ENCODE measurements at places on chromosomes 1 and 21.

DNA sequence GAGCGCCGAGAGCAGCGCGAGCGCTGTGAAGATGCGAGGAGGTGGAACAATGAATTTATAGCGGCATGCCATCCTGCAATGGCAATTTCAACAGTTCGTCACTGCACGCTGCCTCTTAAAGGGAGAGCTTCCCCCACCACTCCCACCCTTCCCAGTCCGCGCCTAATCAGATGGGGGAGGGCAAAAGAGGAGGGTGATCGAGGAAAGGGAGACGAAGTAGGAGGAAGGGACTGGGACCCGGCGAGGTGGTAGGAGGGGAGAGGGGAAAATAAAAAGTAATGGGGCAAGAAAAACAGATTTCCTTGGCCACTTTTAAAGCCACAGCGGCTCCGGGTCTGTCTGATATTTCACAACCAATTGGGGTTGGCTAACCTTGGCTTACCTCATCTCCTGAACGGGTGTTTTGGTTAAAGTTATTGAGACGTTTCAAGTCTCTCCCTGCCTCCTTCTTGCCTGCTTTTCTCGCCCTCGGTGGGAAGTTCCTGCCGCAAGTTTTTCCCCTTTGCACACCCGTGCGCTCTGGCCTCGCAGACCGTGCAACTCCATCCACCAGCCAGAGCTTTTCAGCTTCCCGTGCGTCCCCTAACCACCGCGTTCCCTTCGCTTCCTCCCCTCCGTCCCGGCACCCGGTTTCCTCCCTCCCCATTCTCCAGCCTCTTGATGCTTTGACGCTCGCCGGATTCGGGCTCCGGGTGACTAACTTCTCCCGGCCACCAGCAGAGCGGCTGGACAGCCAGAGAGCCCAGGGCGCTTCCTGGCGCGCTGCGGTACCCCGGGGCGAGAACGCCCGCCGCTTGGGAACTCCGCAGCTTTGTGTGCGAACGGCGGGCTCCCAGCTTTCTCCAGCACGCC is at the start of gene ADAMTS5:
Gene ADAMTS5, minus strand, starts transcription at position 27 of the 852 bp plus-strand sequence. CDS start 697 bp downstream, outside the sequence.
- no peak for DNase-seq

DNA sequence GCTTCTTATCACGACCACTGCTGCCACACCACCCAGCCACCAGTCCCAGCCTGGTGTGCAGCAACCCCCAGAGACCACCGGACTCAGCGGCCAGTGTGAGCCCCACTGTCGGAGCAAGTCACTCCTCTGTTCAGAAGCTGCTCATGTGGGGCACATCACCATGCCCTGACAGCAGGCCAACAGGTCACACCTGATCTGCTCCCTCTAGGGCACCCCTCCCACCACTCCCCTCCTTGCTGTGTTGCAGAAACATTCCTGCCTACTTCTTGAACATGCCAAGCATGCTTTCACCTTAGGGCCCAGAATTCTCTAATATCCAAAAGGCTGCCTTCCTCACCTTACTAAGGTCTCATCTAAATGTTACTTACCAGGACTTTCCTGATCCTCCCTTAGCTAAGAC is 146.5 kb downstream of the SLC45A1 start:
- no peak for DNase-seq

DNA sequence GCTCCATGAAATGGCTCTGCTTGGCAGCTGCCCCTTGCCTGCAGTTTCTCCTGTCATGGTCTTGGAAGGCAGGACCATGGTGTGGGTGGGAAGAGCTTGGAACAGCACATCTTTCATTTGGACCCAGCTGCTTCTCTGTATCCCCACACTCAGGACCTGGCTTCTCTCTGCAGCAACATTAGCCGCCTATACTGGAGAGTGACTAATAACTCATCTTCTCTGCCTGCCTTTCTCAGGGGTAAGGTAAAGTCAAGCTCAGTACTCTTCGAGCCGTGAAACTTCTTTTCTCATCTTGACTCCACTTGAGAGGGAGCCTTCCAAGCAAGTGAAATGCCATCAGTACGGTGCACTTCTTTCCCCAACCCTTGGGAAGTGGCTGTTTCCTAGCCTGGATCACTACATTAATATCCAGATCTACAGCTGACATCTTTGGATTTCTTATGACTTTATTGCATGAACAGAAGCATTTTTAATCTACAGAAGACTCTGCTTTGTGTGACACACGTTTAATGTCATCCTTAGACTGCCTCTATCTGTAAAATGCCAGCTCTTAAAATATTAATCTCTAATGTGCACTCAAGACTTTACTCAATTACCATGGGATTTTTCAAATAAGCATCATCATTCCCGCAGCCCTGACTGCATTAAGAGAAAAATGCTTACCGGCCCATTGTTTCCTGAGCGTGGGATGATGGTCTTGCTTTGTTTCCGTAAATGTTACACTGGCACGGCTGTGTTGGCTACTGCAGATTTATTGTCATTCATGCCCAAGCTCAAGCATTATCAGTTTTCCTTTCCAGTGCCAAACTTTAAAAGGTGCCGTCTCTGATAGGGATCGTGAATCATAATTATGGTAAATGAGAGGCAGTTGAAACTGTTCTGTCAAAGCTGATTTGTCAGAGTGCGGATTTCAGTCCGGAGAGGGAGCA is 242.9 kb downstream of the HHAT start:
- DNase-seq, result no peak

GRCh38 chr1:214826619-214827018 is 223.6 kb downstream of the CENPF start:
- DNase-seq, result no peak

- no peak for DNase-seq
Observed at GRCh38 chr1:8274352-8274751, 43.6 kb upstream of the SLC45A1 start.

GRCh38 chr1:16152481-16153087 is 3.3 kb downstream of the EPHA2 start:
- no peak for DNase-seq

DNA sequence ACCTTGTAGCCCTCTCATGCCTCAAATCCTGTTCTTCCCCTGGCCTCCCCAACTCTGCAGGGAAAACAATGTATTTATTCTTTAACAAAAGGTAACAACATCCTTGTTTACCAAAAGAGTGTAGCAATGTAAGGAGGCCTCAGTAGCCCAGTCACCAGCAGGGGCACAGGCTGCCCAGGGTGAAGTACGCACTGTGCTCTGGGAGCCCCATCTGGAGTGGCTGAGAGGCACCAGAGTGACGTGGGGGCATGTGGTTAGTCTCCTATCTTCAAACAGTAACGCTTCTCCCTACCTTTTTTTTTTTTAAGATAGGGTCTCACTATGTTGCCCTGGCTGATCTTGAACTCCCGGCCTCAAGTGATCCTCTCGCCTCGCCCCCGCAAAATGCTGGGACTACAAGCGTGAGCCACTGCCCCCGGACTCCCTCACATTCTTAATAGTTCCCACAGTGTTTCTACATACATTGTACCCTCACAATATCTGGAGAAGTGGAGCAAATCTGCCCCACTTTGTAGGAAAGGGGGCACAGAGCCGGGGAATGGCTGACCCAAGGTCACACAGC is 51.3 kb upstream of the ECE1 start:
- DNase-seq, result no peak

- no peak for DNase-seq
Observed at GRCh38 chr1:92958203-92958970, 2.9 kb downstream of the DIPK1A start.

DNA sequence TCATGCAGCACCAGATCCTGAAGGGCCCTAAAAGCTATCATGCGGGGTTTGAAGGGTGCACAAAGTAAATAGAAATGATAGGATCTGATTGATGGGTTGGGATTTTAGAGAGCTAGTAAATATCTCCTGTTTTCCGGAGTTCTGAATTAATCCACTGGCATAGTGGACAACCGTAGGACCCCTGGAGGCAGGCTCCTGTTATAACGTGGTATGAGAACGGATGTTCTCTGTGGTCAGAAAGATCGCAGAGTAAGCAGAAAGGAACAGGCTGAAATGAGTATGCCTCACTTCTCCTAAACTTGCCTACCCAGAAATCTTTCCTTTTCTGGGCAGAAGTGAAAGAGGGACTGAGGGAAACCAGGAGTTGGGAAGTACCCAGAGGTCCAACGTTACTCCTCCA is 470.8 kb downstream of the AJAP1 start:
- no peak for DNase-seq

DNA sequence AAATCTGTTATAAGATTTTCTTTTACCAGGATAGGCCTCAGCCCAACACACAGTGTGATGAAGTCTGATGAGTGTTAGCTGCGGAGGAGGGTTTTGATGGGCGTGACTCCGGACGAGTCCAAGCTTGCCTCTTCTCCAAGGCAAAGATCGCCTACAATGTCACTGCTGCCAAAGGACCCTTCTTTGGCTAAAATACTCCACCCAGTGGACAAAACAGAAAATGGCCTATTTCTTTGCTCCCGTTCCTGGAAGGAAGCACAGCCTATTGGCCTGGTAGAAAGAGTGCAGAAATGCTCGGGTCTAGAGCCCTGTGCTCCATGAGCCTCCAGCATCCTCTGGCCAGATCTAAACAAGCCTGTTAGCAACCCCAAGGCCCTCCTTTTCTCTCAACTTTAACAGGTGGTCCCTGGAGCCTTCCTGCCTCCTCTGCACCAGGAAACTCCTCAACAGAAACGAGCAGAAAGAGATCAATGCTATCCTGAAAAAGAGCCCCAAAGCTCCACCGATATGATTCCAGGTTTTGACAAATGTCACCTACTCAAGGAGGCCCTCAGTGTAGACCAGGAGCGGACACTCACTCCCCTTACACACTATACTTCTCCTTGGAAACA is 3.4 kb upstream of the CASQ2 start:
- DNase-seq, result no peak

Data from activated T-cell treated with anti-CD3 and anti-CD28 coated beads for 48 hours (primary cell).